ENCODE measurements at places on chromosomes 2 and 18.

DNA sequence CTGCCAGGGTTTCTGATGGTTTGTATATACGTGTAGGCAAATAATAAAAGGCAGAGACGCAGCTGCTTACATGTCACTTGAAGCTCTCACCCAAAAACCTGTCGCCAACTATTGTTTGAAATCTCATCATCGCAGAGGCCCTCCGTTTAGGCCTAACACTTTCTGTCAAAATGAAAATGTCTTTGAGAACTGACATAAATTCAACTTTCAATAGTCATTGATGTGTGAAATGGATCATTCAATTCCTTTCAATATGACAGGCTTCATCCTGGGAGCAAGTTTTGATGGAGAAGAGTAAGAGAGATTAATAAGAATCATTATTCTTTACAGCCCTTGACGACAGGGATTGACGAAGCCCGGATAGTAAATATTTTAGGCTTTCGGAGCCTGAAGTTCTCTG, 2.7 kb downstream of the ACTG2 start:
- DNase-seq: no peak

DNA sequence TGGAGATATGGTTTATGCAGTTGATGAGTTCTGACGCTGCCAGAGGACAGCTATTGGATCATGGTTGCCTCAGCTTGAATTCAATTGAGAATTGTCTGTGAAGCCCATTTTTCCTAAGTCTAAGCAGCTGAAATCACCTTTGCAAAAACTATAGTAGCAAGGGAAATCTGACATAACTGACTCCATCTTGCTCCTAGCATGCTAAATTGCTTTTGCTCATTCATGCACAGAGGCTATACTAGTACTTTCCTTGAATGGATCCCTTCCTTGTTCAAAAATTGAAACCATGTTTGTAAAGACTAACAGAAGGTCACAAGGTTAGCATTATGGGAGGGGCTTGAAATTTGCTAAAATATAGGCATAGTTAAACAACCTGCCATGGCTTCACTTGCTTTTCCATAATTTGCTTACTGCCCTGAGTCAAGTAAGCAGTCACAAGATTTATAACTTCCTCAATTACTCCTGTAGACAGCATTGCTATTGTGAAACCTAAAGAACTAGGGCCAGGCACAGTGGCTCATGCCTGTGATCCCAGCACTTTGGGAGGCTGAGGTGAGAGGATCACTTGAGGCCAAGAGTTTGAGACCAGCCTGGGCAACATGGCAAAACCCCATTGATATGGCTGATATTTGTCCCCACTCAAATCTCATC, 41.2 kb downstream of the CHRNA1 start:
- DNase-seq: no peak

DNA sequence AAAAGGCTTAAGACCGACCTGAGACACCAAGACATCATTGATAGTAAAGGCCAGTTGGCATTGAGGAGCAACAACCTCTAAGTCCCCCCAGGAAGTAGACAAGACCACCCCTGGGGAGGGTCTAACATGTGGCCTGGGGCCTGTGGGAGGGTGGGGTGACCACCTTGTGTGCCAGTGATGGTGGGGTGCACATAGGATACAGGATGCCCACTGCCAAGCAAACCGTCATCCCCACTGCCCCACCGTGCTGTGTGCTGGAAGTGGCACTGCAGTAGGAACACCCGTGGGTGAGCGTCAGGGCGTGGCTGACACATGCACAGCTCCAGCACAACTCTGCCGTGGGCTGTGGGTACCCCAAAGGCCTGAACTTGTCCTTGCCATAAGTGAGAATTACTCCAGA, 84.3 kb upstream of the LGALSL start:
- DNase-seq: no peak

GRCh38 chr2:98478088-98478551, 33.5 kb downstream of the INPP4A start:
- no peak for DNase-seq

DNA sequence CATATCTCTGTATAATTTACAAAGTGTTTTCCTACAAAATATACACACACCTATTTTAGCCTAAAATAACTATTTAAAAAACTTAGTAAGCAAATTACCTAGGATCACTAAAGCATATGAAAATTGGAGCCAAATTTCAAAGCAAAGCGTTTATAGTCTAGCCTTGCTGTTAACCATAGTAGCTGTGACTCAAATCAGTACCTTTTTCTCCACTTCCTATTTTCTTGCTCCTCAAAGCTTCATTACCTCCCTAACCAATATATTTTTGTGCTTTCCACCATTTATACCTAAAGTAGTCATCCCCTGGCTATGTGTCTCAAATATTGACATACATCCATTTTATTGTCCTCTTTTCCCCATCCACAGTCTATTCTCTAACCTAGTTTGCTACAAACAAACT, 73.1 kb downstream of the ERBB4 start:
- DNase-seq: no peak

DNA sequence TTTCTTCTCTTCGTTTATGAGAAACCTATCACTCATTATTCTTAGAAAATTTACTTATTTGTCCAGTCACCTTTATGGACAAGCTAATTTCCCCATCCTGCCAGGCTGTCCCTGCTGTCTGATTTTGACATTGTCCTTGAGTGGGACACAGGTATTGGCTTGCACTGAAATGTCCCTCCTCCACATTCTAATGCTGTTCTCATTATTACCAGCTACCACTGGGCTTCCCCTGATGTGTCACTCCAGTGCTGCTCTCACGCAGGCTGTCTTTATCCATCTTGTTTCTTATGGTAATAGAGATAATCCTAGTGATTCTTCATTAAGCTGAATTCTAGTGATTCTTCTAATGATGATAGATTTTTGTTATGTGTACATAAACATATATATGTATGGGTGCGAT, 48.1 kb upstream of the RBMS1 start:
- DNase-seq: no peak

DNA sequence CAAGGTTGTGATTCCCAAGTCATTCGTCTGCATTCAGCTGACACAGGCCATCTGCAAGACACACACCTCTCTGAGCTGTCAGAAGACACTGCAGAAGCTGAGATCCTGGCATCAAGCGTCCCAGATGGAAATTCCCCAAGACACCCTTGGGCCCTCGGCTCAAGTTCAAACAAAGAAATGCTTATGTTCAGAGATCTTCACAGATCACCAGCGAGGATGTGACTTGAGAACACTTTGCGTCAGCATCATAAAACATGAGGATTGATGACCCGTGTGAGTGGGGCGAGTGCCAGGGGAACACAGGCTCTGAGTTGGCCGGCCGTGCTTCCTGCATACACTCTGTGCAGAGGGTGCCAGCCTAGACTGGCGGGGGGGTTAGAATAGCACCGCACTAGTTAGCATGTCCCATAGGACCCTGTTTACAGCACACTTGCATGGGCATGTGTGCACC, 36.8 kb downstream of the KCNIP3 start:
- DNase-seq: no peak

DNA sequence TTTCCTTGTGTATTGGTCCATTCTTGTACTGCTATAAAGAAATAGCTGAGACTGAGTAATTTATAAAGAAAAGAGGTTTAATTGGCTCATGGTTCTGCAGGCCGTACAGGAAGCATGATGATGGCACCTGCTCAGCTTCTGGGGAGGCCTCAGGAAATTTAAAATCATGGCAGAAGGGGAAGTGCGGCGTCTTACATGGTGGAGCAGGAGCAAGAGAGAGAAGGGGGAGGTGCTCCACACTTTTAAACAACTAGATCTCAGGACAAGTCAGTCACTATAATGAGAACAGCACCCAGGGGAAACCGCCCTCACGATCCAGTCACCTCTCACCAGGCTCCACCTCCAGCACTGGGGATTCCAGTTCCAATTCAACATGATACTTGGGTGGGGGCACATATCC, 54.3 kb downstream of the MSH2 start:
- DNase-seq: no peak

GRCh38 chr18:74331404-74331803, 15.8 kb downstream of the C18orf63 start:
- no peak for DNase-seq

DNA sequence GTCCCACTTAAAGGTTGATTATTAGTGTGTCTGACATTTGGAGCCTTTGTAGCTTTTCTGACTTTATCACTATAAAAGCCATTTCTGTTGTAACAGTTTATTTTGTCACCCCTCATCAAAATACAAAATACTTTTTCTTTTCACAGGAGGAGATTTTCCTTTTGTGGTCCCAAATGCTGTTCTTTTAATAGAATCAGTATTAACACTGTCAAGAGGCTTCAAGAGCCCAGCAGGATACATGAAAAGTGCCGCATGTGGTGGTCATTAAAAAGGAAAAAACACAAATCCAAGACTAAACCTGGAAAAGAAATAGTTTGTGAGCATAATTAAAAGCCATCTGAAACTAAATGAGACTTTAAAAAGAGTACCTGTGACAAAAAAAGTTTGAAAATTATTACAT, 515.7 kb downstream of the DCDC2C start:
- no peak for DNase-seq
